Naive thymus-derived CD4-positive, alpha-beta T cell (primary cell): ENCODE measurements at places on chromosomes 2 and 18. TPM values are rescaled to one million over a fixed set of nuclear protein-coding genes. Genes with fewer than 3 reads are reported as not detected.

Gene TSPYL6
- polyA plus RNA-seq, result not detected

Gene LRRC30
- not detected for polyA plus RNA-seq

Gene C1QL2
- polyA plus RNA-seq, result not detected

Gene IL1R2
- not detected for polyA plus RNA-seq

Gene MOCOS
- not detected for polyA plus RNA-seq

Gene PROKR1
- polyA plus RNA-seq, result not detected

Gene WNT10A
- polyA plus RNA-seq, result 0.61 TPM

Gene DSG2
- 0.54 TPM for polyA plus RNA-seq

Gene ADRA2B
- not detected for polyA plus RNA-seq

Gene ITGB6
- not detected for polyA plus RNA-seq

Gene DHRS9
- polyA plus RNA-seq, result not detected

Gene BCL11A
- polyA plus RNA-seq, result 2.8 TPM

Gene RNF152
- not detected for polyA plus RNA-seq

Gene BOK
- polyA plus RNA-seq, result not detected

Gene AQP12A
- not detected for polyA plus RNA-seq

Gene CD226
- 30.9 TPM for polyA plus RNA-seq
